ENCODE measurements at places on chromosomes 7 and 10.

GRCh38 chr7:139426258-139427028 lies 57.0 kb downstream of the KLRG2 start:
- no peak for DNase-seq

DNA sequence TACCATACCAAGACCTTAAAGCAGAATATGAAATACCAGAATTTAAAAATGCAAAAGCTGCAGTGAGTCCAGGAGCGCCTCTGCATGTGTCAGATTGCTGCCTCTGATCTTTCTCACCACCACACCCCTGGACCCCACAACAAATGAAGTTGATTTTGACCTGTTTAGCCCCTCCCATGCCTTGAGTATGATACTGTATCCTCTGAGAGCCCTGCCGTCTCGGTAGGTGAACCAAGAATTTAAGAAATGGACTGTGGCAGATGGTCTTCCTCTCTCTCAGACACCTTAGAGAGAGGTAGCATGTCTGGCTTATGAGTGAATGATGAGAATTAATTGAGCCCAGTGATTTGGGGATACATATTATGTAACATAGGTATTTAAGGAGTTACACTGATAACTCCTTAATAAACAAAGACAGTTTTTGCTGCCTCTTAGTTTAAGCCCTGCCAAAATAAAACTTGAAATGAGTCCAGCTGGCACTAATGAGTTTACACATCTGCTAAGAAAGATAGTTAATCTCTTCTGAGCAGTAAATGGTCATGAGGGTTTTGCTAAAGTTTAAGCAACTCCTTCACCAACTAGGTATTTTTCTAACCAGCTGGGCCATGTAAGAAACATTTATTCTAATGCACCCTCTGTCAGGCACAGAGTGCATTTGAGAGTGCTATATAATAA lies 4.5 kb upstream of the TFPI2 start:
- DNase-seq: no peak

DNA sequence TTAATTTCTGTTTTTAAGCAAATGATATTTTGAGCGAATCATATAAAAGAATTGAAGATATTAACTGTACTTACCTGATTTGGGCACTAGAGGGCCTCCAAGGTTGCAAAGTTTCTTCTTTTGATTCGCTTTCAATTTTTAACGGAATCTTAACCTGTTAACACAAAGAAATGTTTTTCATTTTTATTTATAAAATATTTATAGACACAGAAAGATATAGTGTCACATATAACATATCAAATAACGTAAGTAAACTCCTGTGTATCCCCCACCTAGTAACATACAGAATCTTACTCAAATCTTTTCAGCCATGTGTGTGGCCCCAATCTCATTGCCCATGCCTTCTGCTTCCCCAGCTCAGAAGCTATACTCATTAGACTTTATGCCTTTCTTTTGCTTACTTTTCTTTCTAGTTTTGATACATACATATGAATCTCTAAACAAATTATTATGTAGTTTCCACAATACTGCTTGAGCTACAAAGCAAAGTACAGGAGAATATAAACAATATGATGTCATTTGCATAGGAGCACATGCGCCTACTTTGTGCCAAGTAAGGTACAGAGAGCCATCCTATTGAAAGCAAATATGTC lies 49.5 kb upstream of the ZPBP start:
- DNase-seq: no peak

DNA sequence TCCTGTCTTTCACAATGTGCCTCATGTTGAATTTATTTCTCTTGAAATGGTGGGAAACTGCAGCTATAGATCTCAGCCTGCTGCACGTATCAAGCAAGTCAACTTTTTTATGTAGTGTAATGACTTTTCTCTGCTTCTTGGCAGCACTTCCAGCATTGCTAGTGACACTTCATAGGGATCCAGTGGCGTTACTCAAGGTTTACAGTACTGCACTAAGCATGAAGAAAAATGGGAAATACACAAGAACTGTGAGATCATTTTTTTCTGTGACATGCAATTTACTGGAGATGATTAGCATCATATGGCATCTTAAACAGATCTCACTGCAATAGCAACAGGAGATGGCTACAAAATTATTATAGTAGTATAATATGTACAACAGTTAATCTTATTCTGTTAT lies 90.9 kb downstream of the POLR1F start:
- no peak for DNase-seq

- DNase-seq: no peak
Measured at GRCh38 chr7:137576481-137576880, 232.9 kb upstream of the PTN start.

GRCh38 chr7:135980665-135981180 lies 3.6 kb upstream of the MTPN start:
- DNase-seq: peak; percentile 22

- DNase-seq: no peak
Measured at GRCh38 chr7:159155410-159155809, 10.7 kb upstream of the VIPR2 start.

DNA sequence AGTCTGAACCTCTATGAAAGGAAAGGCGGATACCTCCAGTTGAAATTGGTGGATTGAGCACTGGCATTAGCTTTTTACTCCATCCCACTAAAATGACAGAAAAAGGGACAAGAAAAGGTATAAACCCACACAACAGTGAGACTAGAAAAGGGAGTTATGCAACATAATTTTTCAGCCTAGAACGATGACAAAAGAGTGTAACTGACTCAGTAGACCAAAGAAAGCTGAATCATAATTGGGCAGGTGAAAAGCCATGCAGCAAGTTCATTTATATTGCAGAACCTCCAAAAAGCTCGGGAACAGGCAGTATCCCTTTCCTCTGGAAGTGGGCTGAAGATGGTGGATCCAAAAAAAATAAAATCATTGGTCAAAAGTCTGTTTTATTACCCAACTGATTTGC lies 30.5 kb upstream of the ZCCHC24 start:
- no peak for DNase-seq

DNA sequence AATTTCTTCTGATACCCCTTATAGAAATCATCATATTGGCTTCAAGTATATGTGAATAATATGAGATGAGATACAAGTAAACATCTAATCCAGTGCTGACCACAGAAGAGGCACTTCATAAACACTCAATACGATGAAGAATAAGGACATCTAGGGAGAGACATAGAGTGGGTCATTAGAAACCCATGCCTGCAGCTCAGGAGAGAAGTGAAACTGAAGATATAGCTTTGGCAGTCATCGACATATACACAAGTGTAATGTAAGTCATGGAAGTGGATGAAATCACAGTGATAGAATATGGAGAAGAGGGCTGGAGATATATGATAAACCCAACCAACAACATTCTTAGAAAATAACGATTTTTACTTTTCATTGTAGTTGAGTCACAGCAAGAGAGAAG lies 665.0 kb downstream of the PARD3 start:
- no peak for DNase-seq

GRCh38 chr10:103622286-103622685 lies 128.8 kb downstream of the NEURL1 start:
- DNase-seq: no peak

GRCh38 chr7:26081638-26082037 lies 70.4 kb upstream of the NFE2L3 start:
- no peak for DNase-seq

DNA sequence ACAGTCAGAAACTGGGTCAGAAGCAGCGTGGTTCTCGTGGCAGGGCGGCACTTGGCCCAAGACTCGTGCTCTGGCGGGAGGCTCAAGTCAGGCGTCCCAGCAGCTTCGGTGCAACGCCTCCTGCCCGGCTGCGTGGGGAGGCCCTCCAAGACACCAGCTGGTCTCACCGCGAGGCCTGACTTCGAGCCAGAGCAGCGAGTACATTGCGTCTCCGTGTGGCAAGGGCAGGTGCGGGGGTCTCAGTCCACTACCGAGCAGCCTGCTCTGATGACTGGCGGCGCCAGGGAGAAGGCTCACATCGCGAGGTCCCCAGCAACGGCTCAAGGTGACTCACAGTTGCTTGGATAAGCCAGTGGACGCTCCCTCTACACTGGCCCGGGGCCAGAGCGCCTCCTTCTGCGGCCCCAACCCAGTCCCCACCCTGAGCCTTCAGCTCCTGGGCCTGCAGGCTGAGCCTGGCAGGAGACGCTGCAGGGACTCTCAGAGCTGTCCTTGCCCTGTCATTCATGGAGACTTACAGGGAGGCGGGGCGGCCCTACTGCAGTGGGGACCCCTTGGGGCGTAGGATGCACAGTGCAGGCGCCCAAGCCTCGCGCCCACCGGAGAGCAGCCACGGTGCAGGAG lies 41.9 kb upstream of the PRKAR1B start:
- DNase-seq: no peak

DNA sequence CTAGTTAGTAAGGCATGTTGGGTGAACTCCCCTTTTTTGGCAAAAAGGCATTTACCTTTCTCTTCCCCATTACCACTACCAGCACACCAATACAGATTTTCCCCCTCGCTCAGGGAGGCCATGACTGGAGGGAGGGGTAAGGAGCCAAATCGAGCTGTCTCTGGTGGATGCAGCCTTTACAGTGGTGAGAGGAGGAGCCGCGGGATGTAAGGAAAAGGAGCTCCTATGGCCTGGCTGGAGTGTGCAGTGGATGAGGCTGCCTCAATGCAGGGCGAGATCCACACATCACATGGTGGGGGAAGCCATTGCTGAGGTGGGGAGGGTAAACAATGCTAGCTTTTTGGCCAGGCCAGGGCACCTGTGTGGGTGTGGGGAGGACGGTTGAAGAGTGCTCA lies 416.2 kb downstream of the EXOC4 start:
- DNase-seq: no peak

- no peak for DNase-seq
Measured at GRCh38 chr10:34821587-34822585, 6.8 kb upstream of the PARD3 start.

DNA sequence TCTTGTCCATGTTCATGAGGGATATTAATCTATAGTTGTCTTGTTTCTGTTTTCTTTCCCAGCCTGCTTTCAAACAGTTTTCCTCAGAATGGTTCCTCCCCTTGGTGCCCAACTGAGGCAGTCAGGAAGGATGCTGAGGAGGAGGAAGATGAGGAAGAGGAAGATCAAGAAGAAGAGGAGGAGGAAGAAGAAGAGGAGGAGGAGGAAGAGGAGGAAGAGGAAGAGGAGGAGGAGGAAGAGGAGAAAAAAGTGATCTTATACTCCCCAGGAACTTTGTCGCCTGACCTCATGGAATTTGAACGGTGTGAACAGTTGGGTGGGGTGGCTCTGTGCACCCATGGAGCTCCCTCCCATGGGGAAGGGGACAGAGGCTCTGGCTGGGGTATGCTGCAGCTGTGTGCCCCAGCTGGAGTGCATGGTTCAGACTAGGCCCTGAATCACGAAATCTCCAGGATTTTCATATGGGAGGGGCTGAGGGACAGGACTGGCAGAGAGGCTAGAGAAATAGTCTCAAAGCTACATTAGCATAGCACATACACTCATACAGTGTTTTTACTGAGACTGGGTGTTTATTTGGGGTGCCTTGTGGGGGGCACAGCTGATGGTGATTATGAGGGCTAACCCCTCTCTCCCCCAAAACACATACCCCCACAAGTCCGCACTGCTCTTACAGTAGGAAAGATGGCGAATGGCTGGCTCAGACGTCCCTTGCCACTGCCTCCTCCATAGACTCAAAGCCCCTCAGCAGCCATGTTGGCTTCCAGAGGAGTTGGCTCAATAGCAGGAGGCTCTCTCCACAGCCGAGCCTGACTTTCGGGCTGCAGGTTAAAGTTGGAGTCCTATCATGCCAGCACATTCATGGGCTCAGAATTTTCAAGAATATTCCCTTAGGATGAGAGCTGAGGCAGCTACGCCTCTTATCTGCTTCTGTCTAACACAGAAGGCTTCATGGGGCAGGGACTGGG lies 11.9 kb downstream of the STRA8 start:
- no peak for DNase-seq

- DNase-seq: no peak
Measured at GRCh38 chr7:151272877-151273276, 24.4 kb upstream of the SMARCD3 start.

- no peak for DNase-seq
Measured at GRCh38 chr10:20713420-20713819, 183.7 kb downstream of the NEBL start.

GRCh38 chr7:132488634-132489302 lies 87.5 kb downstream of the PLXNA4 start:
- no peak for DNase-seq

DNA sequence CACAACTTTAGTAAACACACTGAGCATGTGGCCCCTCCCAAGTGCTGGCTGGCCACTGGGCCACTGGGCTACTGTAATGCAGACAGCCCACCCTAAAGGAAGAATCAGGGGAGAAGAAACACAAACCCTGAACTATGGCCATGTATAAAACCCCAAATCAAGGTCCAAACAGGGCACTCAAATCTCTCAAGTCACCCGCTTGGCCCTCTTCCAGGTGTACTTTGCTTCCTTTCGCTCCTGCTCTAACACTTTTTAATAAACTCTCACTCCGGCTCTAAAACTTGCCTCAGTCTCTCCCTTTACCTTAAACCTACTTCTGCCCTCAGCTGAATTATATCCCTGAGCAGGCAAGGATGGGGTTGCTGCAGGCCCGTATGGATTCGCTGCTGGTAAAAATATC lies 72.6 kb downstream of the TPK1 start:
- DNase-seq: no peak

DNA sequence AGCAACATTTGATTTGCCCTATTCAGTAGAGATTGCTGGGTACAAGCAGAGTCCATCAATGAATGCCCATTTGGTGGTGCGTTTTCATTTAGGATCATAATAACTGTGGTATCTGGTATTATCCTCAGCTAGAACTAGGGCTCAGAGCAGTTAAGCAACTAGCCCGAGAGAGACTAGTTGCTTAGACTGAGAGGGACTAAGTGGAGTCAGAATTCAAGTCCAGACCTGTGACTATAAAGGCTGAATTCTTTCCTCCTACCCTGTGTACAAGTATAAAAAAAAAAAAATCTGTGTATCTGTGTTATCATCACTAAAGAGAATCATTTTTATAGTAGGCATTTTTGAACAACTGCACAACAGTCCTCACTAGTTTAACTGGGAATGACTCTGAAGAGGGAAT lies 45.3 kb upstream of the DKK1 start:
- no peak for DNase-seq

GRCh38 chr7:51847461-51848134 lies 531.0 kb upstream of the COBL start:
- DNase-seq: no peak

DNA sequence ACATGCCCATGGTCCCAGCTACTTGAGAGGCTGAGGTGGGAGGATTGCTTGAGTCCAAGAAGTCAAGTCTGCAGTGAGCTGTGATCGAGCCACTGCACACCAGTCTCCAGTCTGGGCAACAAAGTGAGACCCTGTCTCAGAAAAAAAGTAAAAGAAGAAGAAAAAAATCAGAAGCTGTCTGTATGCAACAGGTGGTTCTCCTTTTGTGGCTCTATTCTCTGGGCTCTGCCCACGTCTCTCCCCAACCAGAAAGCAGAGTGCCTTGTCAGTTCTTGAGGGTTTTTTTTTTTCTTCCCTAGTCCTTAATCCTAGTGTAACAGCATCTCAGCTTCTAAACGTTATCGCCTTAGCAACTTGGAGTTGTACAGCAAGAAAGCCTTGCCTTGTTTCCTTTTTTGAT lies 89.5 kb downstream of the PRKCQ start:
- no peak for DNase-seq

DNA sequence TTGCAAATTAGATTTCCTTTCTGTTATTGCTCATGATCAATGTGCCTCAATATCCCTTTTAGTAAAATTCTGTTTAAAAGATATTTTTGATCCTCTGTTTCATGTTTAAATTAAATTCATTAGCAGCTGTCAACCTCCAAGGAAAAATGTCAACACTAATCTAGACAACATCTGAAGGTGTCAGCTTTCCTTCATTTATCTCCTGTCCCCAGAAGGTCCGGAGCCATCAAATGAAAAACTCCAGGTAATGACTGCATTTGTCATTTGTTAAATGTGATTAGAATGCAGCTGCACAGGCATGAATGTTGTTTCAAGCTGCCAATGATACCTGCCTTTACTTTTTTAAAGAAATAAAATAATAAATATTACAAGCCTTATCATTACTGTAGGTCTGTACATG lies 463.7 kb upstream of the SEMA3A start:
- no peak for DNase-seq
